ENCODE measurements at places on chromosomes 2 and 18.

DNA sequence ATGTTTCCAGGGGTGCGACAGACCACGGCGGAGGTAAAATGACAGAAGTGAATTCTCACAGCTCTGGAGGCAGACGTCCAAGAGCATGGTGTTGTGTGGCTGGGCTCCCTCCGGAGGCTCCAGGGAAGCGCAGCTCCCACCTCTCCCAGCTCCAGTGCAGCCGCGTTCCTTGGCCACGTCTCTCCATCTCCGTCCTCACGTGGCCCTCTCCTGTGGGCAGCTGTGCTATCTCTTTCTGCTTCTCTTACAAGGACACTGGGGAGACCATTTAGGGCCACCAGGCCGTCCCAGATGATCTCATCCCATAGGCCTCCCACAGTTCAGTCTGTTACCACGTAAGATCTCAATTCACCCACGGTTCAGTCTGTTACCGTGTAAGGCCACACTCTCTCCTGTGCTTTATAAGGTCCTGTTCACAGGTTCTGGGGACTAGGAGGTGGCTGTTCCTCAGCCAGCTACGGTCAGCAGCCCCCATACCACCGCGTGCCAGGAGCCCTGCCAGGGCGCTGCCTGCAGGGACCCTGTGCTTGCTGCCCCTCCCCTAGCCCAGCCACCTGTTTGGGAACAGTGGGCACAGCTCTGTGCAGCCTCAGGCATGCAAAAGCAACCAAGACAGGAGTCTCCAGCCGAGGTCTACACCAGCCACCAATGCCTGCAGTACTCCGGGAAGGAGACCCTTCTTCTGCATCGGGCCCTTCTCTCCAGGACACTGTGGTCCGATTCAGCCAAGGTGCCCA lies 2.9 kb upstream of the MAB21L4 start:
- no peak for DNase-seq

DNA sequence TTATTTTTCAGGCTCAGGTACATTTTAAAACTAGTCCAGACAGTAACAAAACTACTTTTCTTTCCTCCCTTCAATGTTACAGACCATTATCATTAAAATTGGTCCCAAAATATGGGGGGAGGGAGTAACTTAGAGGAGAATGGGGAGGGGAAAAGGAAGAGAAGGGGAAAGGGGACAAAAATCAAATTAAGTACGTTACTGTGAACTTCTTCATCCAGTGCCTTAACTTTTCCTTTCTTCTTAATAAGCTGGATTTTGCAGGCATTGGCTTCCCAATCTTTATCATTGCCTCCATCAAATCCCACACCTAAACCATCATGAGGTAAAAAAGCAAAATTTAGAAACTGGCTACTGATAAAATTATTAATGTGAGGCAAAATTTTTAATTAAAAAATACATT lies 17.2 kb downstream of the GFPT1 start:
- DNase-seq, result no peak

- no peak for DNase-seq
Observed at GRCh38 chr2:46356991-46357390, 59.8 kb downstream of the EPAS1 start.

DNA sequence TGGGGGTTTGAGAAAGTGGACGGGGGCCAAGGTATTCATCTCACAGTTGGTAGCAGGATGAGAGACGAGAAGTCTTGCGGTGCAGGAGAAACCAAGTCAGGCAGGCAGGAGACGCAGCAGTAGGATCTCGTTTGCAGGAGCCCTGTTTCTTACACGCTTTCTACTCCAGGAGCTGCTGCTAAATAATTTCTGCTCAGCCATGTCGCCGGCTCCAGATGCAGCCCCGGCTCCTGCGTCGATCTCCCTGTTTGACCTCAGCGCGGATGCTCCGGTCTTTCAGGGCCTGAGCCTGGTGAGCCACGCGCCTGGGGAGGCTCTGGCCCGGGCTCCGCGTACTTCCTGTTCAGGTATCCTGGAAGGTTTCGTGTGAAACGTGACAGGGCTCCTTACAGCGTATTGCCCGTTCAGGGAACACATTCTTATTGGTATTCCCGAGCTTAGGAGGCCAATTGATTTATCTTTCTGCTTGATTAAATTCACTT lies 494 bp downstream of the ANKZF1 start:
- peak; percentile 59 for DNase-seq

- no peak for DNase-seq
Observed at GRCh38 chr18:49716035-49716434, 97.3 kb downstream of the ACAA2 start.

GRCh38 chr2:170509452-170510193 lies 205.5 kb upstream of the SP5 start:
- DNase-seq, result no peak

DNA sequence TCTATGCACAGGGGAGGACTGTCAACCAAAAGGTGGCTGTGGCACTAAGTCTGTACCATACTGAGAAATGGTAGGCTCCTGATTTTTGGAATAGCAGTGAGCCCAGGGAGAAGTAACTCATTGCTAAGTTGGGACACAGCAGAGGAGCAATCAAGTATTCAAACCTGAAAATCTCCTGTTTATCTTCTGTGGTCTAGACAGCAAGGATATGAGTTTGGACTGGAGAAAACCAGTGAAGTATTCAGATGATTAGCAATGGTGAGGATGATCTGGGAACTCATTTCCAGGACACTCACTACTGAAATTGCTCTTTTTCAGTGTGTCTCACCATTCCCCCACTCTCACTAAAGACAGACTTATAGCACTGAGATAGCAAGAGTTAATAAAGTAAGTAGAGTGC lies 112.0 kb downstream of the GULP1 start:
- no peak for DNase-seq

GRCh38 chr2:212649646-212650045 lies 111.0 kb upstream of the ERBB4 start:
- DNase-seq, result no peak

DNA sequence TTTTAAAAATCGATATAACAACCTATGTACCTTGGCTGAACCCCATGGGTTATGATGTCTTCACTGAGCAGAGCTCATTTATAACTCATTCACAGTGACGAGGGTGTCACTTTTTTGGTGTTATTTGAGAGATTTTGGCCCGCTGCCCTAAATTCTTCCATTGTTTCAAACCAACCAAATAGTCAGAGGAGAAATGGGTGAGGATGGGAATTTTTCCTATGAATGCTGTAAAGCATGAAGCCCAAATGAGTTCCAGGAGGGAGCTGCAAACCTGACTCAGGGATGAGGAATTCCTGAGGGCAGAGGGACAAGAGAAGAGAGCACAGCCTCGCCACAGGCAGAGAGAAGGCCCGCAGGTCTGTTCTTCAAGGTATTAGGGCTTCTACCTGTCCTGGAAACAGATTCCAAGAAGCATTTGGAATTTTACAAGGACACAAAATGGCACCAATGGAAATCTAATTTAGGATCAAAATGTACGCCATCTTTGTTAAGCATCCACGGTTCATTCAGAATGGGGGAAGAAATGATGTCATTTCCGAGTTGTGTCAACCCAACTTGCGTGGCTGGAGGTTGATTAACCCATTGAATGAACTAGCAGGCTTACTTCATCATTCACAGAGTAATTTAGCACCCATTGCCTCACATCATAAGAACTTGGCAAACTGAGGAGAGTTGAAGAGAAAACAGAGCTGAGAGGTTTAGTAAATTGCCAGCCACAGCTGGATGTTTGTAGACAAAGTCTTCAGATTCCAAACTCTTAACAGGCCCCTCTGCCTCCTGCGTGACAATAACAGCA lies 133.5 kb downstream of the LAMA3 start:
- no peak for DNase-seq

DNA sequence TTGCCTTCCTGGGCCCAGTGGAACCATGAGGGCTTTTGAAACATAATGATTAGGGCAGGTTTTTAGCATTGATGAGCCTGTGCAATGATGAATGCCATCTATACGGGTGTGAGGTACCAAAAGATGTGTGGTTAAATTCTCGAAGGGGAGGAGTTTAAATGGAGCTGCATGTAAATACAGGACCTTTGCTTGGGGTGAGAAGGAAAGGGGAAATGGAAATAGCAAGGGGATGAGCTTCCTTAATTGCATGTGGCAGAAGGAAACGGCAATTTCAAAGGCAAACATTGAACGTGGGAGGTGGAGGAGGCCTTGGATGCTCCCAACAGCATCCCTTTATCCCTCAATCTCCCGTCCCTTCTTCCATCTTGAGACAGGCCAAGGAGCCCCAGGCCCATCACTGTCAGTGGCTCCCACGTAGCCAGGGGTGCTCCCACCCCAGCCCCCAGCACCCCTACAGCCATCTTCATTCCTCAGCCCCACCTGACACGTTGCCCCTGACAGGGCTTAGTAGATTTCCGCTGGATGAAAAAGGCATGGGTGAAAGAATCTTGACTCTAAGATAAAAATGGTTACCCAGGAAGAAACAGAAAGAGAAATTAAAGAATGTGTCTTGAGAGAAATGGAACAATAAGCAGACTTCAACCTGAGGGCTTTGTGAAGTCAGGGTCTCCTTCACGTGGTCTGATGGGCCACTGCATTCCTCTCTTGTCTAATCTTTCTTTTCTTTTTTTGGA lies 32.5 kb downstream of the INPP5D start:
- DNase-seq, result no peak

DNA sequence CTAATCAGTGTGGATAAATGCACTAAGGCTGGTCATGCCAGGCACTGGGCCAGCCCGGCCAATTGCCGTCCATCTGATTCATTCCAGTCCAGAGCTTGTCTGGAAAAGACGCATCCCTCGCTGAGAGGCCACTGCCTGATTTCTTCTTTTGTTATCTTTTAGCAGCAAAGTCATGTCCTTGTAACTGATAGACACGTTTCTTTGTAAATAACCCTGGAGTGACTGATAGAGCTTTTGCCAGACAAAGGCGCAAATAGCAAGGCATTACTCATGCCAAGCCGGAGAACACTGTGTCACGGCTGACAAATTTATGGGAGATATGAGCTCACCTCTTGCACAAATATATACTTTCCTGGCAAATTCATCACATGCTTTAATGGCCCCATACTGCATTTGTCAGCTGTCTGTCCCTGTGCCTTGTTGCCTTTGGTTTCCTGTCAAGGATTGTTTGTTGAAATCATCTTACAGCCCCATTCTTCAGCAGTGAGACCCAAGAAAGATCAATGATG lies 164.4 kb downstream of the ETAA1 start:
- DNase-seq, result no peak

DNA sequence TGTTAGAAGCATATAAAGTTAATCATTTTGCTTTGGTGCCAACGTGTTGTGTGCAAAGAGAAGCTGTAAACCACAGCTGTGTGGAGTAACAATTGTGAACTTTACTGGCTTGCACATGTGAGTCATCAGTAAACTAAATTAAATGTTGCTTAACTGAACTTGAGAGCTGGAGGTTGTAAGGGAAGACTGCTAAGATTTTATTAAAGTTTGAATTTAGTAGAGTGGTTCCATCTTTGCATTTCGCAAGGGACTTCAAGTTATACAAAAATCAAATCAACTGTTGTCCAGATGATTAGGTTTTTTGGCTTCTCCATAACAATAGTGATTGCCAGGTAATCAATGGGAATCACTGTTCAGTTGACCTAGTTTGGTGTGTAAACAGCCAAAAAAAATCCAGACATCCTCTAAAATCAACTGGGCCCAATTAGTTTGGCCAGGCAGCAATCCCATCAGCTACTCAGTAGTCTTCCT lies 247.4 kb downstream of the MYO3B start:
- DNase-seq, result no peak

DNA sequence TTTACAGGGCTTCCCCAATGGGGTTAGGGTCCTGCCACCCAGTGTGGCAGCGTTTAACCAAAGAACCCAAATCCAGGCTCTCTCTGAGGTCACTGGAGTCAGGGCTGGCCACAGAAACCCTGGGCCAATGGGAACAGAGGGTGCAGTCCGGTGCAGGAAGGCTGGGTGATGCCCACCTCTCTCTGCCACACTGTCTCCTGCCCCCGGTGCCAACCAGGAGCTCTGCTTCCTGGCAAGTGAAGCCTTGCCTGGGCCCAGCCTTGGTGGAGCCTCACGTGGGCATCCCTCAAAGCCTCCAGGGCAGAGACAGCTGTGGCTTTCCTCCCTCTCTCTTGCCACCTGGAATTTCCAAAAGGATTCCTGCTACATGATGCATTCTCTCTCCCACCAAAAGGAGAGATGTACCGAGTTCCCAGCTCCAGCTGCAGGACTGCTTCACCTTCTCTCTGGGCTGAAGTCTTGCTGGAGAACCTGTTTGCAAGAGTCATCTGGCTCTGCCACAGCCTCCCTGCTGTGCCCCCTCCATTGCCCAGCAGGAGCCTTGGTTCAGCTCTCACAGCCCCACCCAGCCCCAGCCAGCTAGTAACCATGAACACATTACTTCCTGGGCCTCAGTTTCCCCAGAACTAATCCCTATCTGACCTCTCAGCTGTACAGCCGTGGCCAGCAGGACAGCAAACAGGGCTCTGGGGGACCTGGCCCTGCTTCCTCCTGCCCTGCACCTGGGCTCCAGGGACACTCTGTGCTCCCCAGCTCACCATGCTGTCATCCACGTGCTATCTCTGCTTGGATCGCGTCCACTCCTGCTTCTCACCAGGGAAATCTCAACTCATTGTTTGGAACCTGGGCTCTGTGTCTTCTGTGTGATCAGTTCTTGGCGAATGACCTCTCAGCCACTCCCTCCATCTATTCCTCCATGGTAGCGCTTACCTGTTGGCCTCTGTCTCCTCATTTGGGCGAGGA lies 43.4 kb downstream of the KCNF1 start:
- no peak for DNase-seq

- peak; percentile 49 for DNase-seq
Observed at GRCh38 chr2:70789304-70790135, 923 bp downstream of the FIGLA start.

DNA sequence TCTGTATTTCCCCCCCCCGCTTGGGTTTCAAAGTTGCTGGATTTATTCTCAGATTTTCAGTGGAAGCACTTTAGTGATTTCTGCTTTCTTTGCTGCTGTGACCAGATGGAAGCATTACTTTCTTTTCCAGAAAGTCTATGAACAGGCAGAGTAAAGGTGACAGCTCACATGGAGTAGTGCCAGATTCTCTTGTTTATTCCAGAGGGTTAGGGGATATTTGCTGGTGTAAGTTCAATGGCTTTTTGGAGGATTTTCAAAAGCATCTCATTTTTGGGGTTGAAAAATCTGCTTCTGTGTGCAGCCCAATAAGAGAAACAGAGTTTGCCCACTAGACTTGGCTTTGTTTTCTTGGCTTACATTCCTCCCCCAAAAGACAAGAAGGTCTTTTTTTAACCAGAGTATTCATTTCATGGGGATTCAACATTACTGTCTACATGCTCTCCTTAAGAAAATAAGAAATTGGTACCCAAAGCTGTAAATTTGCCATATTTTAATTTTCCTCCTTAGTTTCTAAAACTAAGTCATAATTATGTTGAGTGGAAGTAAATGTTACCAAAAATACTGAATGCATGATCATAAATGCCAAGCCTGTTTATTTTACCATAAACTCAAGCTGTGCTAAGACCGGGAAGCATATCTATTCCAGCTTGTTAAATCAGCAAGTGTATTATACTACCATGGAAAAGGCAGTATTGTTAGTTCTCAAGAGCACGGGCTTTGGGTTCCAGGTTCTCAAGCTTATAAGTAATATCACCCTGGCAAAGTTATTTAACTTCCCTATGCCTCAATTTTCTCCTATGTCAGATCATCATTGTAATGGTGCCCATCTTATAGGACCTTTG lies 557.2 kb downstream of the CPS1 start:
- DNase-seq, result no peak

GRCh38 chr2:61179701-61180639 lies 18.0 kb downstream of the C2orf74 start:
- DNase-seq, result no peak

Measured in activated naive CD4-positive, alpha-beta T cell treated with Interleukin-2 at 50 U/mL for 16 hours (primary cell).